Bone marrow (tissue), 2 donors: ENCODE measurements at places on chromosomes 3 and 15.

GRCh38 chr3:33886015-33886414 is 87.6 kb downstream of the PDCD6IP start:
- no peak for DNase-seq

GRCh38 chr15:48507416-48508065 is 138.0 kb downstream of the FBN1 start:
- DNase-seq, result no peak

GRCh38 chr3:116734243-116734642 is 24.7 kb downstream of the TUSC7 start:
- no peak for DNase-seq

DNA sequence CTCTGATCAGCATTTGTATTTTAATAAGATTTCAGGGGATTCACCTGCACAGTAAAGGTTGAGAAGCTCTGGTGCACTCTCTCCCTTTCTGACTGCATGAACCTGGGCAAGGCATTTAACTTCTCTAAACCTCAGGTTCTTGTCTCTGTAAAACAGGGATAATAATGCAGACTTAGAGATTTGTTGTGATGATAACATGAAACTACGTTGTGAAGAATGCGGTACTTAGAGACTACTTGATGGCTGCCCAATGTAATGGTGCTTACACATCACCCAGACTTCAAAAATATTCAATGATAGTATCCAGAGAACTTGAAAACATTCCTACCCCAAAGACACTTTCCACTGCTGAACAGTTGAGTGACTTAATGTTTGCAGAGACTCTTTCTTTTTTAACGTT is 19.8 kb upstream of the TNFSF10 start:
- no peak for DNase-seq

DNA sequence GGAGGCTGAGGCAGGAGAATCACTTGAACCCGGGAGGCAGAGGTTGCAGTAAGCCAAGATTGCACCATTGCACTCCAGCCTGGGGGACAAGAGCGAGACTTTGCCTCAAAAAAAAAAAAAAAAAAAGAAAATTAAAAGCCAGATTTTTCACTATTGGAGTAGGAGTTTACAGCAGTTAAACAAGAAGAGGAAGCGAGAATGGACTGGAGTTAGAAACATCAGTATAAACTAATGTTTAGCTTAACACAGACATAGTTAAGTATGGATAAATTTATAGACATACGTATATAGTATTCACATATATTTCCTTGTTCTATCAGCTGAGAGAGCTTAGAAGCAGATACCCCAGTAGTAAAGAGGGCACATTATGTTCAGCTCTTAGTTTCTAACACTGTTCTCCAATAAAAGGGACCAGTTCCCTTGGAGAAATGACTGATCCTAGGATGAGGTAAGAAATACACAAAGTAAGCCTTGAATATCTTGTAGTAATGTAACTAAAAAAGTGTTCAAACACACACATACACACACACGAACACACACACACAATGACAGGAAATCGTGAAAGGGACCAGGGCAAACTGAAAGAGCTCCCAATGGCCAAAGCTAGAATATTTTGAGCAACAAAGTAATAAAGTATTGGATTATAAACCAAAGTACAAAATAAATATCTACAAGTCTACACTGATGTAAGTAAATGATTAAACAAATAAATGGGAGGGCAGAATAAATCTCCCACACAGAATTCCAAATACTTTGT is 25.1 kb downstream of the PIK3CB start:
- DNase-seq, result no peak

DNA sequence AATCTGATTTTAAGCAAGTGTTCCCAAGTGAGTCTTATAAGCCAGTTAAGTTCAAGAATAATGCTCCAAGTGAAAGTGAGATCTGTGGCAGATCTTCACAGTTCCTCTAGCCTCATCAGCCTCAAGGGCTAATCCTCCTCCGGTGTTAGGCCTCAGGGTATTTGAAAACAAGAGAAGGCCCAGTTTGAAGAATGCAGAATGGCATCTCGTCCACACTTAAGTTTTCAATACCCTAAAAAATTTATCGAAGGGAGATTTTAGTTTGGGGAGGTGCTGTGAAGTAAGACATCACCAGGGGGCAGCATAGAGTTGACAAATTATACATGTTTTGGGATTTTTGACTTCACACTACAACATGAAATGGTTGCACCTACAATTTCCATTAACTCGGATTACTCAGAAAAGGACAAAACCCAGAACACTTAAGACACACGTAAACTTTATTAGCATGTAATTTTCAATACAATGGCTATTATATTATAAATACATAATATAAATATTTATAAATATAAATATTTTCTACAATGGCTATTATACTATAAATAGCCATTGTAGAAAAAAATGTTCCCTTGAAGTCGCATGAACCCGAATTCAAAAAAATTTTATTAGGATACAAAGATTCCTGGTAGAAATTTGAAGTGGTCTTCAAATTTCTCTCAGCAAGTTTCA is 2.3 kb upstream of the TMEM266 start:
- DNase-seq, result no peak

GRCh38 chr3:50617911-50618481 is 1.0 kb downstream of the MAPKAPK3 start:
- no peak for DNase-seq

- DNase-seq, result no peak
These were observed 15.1 kb downstream of the MB21D2 start for GRCh38 chr3:192902549-192902948.

DNA sequence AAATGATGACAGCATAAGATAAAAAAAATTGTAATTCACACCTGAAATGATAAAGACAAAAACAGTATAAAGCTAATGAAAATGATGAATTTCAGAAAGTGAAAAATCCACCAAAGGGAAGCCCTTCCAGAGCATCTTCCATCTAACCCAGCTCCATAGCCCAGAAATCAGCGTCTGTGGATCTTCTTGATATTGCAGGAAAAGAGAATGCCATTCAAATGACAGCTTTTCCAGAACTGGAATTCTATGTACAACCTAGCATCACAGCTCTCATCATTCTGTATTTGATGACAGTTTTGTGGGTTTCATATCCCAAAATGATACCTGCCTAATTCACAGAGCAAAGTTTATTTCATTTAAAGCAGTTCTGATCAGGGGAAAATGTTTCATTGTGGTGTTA is 267.3 kb downstream of the FHIT start:
- DNase-seq, result no peak

DNA sequence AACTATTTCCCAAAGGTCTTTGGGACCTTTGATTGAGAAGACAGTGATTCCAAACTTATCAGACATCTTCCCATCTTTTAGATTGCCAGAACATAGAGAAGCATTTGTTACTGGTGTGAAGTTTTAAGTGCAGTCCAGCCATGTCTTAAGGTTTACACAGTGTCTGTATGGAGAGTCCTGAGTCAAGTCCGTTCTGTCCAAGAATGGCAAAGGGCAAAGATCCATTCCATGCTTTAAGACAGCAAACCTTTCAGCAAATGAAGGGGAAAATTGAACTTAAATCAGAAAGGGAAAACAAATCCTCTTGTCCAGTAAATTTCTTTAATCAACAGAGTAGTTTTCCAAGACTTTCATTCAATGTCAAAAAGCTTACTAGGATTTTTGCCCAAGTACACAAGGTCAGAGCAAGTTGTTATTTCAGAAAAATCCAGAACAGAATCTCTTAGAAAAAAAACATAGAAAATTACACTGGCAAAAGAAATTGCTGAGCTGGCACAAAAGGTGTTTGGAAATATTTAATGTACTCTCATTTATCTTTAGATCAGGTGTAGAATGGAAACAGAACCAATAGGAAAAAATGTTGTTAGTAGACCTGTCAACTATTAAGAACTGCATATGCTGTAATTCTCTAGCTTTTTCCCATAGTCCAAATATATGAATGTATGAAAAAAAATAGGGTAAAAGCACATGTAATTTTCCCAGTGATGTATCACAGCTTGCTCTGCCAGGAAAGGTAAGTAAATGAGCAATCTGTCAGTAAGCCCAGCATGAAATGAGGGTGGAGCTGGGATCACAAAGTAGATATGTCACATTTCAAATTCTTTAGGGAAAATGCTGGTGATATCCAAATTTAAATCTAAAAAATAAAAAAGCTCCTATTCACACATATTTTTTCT is 1099.9 kb downstream of the TUSC7 start:
- no peak for DNase-seq

- no peak for DNase-seq
These were observed 48.1 kb downstream of the MAGEF1 start for GRCh38 chr3:184663756-184664155.

GRCh38 chr3:152175528-152175889 is 93.2 kb upstream of the MBNL1 start:
- DNase-seq, result no peak

DNA sequence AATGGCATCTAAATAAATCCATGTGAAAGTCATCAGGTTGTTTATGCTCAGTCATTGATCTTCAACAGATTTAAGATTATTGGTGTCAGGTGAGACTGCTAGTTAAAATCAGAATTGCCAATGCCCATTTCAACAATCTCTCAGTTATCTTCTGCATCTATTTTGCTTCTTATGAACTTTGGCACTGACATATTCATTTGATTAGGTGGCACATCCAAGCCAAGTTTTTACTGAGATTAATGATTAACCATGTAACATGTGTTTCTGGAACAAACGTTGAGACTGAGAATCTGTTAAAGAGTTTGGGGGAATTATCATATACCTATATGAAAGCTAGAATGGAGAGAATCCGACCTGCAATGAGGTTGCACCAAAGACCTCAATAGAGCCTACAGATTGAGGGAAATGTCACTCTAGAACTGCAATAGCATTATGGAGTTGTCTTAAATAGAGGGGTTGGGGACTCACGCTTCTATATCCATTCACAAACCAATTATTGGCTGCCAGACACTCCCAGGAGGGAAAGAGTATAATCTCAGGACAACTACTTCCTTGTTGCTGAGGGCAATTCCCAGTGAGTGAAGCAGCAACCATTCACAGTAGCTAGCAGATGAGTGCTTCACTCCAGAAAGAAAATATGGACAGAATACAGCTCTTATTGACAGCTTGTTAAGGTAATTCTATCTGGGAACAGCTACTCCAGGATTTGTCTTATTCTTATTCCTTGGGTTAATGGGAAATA is 891.3 kb downstream of the SQOR start:
- DNase-seq, result no peak

DNA sequence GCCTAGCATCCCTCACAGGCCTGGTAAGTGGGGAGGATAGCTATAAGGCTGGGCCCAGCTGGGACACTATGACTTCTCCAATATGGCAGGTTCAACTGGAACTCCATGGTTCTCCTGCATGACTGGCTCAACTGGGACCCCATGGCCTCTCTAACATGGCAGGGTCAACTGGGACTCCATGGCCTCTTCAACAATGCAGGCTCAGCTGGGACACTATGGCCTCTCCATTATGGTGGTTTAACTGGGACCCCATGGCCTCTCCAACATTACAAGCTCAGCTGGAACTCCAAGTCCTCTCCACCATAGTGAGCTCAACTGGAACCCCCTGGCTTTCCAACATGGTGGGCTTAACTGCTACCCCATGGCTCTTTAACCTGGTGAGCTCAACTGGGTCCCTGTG is 58.2 kb upstream of the SEC61A1 start:
- DNase-seq, result no peak

DNA sequence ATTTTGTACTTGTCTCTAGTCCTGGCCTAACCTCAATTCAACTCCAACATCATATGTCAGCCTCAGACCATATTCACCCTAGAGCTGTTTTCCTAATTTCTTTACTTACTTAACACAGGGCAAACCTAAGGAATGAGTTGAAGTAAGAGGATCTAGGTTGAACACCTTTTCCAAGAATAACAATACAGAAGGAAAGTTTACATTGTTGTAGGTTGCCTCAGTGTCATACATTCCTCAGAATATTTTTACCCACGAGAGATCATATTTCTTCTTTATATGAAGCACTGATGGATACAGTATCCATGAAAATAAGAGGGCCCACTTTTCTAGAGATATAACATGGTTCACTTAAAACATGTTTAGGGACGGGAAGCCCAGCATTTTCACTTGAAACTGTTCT is 369.5 kb downstream of the CNTN6 start:
- DNase-seq, result no peak

DNA sequence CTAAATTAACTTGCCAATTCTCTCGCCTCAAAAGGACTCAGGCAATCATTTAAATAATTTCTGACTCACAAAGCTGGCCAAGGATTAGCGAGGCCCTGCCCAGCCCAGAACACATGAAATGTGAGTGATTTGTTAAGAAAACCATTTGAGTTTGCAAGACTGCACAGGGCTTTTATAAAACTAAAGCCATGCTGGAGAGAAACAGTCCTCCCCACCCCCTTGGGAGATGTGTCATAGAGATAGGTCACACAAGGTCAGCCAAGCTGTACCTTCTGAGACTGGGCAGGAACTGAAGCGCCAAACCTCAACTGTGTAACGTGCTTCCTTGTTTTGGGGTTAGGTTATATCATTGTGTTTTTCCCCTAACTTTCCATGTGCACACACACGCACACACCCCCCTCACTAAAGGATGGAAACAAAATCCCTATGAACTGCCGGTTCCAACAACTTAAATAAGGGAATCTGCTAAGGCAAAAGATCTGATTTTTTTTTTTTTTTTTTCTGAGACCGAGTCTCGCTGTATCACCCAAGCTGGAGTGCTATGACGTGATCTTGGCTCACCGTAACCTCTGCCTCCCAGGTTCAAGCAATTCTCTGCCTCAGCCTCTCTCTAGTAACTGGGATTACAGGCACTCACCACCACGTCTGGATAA is 8.1 kb downstream of the SPATA12 start:
- peak; percentile 19 for DNase-seq

DNA sequence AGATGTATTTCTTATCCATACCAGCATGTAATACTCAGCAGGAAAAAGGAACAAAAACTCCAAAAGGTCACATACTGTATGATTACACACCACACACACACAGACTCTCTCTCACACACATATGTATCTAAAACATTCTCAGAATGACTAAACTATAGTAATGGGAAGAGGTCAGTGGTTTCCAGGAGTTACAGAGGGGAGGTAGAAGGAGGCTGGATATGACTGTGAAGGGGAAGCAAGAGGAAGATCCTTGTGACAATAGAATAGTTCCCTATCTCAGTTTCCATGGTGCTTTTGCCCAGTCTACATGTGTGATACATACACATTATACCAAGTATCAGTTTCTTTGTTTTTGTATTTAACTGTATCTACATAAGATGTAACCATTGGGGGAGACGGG is 190.1 kb downstream of the IL5RA start:
- no peak for DNase-seq

DNA sequence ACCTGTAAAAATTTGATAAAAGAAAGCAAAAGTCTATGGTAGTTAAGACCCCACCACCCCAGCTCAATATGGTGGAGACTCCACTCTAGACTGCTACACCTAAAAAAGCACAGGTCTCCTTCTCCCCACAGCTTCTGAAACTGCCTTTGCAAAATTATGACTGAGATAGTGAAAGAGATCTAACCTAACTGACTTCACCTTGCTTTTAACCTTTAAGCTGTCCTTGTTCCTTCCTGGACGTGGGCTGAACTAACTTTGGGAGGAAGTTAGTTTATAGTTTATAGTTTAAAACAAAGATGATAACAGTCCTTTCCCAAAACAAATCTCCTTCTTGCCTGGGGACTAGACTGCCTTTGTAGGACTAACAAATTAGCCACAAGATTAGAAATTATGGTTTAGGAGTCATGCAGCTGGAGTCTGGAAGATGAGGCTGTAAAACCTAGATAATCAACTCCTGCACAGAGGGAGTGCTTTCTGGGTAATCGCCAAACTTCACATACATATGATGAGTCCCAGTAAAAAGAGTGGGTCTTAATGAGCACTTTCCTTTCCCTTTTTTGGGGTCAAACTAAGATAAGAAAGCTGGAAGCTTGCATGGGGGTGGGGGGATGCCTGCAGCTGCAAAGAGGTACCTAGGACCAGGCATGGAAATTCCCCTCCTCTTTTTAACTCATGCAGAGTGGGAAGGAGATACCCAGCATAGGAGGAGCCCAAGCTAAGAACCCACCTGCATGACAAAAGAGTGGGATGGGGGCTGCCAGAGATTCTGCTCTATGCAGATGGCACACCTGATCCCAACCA is 17.5 kb downstream of the CCR8 start:
- no peak for DNase-seq
